ENCODE measurements at places on chromosomes 7 and 10.

DNA sequence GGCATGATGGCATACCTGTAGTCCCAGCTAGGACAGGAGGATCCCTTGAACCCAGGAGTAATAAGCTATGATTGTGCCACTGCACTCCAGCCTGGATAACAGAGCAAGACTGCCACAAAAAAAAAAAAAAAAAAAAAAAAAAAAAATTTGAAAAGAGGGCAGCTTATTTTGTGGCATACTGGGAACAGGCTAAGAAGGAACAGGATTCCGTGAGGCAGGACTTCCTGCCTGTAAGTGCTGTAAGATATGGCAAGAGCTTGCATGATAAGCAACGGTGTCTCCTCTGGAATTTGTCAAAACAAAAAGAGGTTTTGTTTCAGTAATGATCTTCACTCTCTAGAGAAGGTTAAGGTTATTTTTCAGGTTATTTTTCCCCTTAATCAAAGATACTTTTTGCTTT lies 101.1 kb downstream of the ABCC2 start:
- no peak for DNase-seq

DNA sequence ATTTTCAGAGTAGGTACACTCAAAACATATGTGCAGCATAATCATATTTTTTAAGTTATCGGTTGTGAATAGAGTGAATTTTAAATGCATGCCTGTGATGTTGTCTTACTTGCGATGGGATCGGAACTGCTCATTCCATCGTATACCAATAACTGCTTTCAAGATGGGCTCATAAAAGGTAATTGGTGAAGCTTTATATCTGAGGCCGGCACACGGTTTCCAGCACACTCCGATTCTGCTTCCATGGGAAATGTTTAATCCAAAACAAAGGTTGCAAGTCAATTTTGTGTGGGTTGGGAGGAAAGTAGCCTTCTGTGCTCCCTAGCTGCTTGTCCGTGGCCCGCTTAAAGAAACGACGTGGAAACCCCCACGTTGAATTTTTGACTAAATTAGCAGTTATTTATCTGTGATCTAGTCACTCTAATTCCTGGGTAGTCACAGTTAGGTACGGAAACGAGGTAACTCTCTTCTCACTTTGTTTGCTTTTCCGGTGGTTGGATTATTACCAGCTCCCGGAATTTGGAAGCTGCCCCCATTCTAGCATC lies 10.1 kb upstream of the CELF2 start:
- no peak for DNase-seq

- DNase-seq, result no peak
These were observed 30.4 kb downstream of the RUNDC3B start for GRCh38 chr7:87658553-87658952.

DNA sequence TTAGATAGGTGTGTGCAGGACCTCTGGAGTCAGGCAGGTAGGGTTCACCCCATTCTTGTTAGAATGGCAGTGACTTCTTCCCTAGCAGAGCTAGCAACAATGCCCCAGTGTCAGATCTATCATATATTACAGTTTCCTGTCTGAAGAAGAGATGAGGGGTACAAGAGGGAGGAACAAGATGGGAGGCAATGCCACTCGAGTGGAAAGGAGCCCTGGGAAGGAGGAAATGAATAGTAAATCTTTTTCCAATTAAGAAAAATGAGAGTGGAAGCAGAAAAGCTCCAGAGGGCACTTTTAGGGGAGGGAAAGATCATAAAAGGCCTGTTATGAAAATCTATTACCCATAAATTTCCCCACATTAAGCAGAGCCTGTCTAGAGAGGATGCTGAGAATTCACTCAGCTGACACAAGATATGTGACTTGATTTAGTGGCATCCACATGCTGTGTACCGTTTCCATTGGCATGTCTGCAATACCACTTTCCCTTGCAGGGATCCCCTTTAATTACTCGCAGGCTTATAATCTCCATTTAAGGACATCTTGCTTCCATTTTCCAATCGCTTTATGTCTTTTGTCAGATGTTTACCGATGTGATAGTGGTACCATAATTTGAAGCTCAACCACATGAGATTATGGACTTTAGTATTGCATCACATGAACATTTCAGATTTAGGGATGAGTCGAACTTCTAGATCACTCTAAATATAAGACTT lies 70.0 kb upstream of the AGBL3 start:
- no peak for DNase-seq

DNA sequence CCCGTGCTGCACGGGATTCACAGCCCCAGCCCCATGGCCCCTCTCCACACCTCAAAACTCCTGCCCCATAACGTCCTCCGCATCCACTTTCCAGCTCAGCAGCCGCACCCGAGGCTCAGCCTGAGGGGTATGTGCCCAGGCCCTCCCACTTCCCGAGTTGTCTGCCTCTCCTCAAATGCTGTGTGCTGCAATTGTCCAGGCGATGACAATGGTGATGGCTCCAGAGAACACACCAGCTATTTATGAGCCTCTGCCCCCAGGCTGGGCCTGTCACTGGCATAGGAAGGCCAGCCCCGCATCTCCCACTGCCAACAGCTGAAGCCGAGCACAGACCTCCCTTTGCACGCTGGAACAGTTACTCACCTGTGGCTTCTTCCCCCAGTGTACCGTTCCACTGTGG lies 2.4 kb upstream of the LDB3 start:
- no peak for DNase-seq

GRCh38 chr7:158082761-158083160 lies 504.9 kb downstream of the PTPRN2 start:
- no peak for DNase-seq
